ENCODE measurements at places on chromosomes 3 and 15.
A peak's percentile ranks its signal among the peaks of the same experiment; 100 is the strongest.

DNA sequence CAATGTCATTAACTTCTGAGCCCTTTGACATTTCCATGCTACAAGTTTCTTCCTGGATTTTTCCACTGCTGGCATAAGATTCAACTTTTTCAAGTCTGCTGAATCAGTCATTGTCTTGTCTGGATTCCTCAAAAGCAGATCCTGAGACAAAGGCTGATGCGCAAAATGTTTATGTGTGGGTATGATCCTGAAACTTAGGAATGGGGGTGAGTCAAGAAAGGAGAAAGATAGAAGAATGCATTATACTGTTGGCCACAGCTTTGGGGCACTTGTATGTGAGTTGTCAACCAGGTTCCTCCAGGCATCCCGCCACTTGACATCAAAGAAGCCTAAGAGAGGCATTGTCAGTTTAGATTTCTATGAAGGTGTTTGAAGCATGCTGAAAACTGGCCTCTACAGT is 50.4 kb downstream of the FOXB1 start:
- no peak for DNase-seq

DNA sequence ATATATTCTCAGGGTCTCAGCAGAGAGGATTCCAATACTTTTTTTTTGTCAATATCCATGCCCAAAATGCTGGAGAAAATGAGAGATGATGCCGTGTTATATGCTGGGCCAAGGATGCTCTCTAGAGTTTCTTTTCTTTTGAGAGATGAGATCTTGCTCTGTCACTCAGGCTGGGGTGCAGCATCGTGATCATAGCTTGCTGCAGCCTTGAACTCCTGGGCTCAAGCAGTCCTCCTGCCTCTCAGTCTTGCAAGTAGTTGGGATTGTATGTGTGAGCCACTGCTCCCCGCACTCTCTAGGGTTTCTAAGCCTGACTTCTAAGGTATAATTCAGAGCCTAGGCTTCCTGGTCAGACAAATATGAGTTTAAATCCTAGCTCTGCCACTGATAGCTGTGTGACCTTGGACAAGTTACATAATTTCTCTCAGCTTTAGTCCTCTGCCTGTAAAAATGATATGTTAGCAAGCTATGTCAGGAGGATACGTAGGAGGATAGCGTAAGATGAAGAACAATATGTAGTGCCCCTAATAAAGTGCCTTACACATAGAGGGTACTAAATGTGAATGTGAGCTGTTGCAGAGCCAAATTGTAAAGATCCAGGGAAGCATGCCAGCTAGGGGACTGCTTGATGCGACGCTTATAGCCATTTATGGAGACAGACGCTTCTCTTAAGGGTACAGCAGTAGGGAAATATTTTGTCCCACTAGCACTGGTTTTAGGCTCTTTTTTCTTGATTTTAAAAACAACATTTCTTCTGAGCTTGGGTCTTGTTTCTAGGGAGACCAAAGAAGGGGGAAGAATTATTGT is 7.4 kb downstream of the STARD9 start:
- no peak for DNase-seq

DNA sequence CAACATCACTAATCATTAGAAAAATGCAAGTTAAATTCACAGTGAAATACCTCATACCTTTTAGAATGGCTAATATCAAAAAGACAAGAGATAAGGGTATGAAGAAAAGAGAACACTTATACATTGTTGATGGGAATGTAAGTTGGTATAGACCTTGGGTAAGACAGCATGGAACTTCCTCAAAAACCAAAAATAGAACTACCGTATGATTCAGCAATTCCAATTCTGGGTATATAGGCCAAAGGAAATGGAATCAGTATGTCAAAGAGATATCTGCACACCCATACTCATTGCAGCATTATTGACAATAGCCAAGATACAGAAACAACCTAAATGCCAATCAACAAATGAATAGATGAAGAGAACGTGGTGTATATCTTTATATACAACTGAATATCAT is 166.8 kb upstream of the LRRN1 start:
- no peak for DNase-seq

- no peak for DNase-seq
Observed at GRCh38 chr3:143595456-143596077, 252.7 kb downstream of the SLC9A9 start.

- no peak for DNase-seq
Observed at GRCh38 chr3:50210176-50210509, 5.1 kb downstream of the SLC38A3 start.

GRCh38 chr3:70800951-70801350 is 488.5 kb upstream of the MDFIC2 start:
- no peak for DNase-seq

- no peak for DNase-seq
Observed at GRCh38 chr15:53974121-53974520, 4.1 kb upstream of the UNC13C start.

- DNase-seq: no peak
Observed at GRCh38 chr3:151321526-151321925, 4.9 kb upstream of the GPR87 start.

GRCh38 chr3:130963878-130964277 is 62.7 kb downstream of the ASTE1 start:
- DNase-seq: no peak

GRCh38 chr15:29978411-29979382 is 104.1 kb upstream of the GOLGA8J start:
- DNase-seq: no peak

DNA sequence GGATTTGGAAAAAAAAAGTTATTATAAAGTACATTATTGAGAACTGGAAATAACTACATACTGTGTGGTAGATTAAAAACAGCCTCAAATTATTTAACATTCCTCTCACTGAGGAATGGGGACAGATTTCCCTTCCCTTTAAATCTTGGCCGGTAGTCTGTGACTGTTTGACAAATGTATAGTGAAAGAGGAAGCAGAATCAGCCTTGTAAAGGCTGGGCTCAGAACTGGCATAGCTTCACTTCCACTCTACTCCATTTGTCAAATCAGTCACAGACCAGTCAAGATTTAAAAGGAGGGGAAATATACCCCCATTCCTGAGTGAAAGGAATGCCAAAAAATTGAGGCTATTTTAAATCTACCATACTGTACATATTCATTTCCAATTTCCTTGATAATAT is 18.2 kb upstream of the B4GALT4 start:
- no peak for DNase-seq

- no peak for DNase-seq
Observed at GRCh38 chr15:70856884-70857561, 3.1 kb upstream of the LARP6 start.

DNA sequence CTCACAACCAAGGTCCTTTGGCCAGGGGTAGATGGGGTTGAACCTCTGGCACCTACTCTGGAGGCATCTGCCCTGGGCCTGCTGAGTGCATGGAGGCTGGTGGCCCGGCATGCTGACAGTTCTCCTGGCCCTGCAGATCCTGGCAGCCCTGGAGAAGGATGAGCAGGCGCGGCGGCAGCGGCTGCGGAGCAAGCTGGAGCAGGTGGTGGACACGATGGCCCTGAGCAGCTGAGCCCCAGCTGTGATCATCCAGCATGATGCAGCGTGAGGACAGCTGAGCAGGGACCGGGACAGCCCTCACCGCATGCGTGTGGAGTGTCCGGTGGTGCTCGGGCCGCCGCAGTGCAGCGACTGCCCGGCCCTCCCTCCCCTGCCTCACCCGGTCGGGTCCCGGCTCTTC is 50.9 kb downstream of the PLXNA1 start:
- DNase-seq: no peak

DNA sequence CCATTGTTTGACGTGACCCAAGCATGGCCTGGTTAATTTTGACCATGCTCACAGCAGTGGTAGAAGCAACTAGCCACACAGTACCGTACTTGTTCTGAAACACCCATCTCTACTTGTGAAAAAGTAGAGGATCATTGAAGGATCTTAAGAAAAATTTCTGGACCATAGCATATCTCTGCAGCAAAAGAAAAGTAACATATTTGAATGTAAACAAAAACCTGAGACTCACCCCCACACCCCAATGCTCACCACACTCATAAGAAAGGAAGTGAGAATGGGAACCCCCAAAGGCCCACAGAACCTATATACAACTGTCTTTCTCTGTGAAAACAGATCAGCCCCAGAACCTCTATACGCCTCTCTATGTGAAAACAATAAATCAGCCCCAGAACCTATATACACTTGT is 33.8 kb upstream of the TFRC start:
- no peak for DNase-seq

- DNase-seq: peak; percentile 64
Observed at GRCh38 chr3:24264748-24265158, 229.9 kb downstream of the THRB start.

- DNase-seq: no peak
Observed at GRCh38 chr15:63054985-63055384, 12.4 kb downstream of the TPM1 start.

DNA sequence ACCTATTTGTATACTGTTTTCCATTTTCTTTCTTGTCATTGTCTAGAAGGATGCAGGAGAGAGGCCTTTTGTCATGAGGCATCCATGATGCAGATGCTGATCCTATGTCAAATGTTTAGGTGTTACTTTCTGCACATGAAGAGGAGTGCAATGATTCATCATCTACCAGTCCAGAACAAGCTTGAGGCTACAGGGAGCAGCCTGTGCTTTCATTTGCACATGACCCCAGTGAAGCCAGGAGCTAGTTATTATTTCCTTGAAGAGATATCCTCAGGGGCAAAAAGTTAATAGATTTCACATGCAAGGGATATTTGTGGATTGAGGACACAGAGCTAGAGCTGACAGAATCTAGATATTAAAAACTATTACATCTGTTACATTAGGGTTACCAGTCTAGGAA is 204.4 kb upstream of the TGFBR2 start:
- DNase-seq: no peak

GRCh38 chr3:53231532-53232511 is 24.0 kb downstream of the TKT start:
- peak; percentile 56 for DNase-seq

DNA sequence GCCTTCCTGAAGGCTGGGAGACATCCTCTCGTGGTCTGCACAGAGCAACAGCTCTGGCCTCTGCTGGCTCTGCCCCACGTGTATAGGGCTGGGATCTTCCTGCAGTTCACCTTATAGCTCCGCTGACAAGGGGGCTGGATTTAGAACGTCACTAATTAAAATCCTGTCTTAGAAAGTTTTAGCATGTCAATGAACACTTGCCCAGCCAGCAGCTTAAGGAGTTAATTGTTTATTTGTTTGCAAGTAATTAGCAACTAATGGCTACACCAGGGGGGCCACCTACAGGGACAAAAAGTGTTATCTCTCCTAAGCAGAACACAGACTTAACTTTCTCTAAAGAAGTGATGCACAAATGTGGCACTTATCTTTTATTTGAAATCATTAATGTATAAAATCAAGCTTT is at the start of gene HESX1:
Gene HESX1, minus strand, starts transcription at position 84 of the 403 bp plus-strand sequence. Its CDS starts 60 bp downstream, at position 24.
- DNase-seq: peak; percentile 40

DNA sequence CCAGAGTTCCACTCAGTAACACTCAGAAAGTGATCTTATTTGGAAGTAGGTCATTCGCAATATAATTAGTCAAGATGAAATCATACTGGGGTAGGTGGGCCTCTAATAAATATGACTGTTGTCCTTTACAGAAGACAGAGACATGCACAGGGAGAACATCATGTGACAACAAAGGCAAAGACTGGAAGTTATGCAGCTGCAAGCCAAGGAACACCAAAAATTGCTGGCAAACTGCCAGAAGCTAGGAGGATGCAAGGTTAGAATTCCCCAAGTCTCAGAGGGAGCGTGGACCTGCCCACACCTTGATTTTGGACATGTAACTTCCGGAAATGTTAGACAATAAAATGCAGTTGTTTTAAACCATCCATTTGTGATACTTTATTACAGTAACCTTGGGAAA is 471.5 kb upstream of the AGTR1 start:
- DNase-seq: no peak

GRCh38 chr3:169699536-169700050 is 36.1 kb upstream of the MECOM start:
- no peak for DNase-seq

- no peak for DNase-seq
Observed at GRCh38 chr15:69679623-69680228, 227.1 kb downstream of the RPLP1 start.

DNA sequence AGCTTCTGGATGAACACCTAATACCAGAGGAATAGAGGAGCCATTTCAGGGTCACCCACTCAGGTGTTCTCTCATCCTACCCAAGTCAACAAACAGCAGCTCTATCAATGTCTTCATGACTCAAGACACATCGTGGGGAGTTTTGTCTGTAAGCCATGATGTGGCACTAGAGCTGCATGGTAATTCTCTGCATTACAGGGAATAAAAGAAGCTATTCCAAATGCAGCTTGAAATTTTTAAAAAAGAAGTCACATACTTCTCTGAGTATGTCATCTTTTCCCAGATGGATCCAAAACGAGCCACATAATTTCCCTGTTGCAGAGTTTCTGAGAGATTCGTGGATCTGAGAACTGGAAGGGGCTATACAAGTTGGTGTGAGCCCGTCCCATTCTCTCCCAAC is 6.1 kb upstream of the THSD4 start:
- no peak for DNase-seq

GRCh38 chr3:178302966-178303930 is 233.0 kb upstream of the KCNMB2 start:
- DNase-seq: no peak

DNA sequence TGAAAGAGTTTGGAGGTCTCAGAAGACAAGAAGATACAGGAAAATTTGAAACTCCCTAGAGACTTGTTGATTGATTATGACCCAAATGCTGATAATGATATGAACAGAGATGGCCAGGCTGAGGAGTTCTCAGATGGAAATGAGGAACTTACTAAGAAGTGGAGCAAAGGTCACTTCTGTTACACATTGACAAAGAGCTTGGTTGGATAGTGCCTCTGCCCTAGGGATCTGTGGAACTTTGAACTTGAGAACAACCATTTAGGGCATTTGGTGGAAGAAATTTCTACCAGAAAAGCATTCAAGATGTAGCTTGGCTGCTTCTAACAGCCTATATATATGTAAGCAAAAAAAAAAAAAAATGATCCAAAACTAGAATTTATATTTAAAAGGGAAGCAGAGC is 48.9 kb upstream of the NAALADL2 start:
- no peak for DNase-seq

GRCh38 chr15:82870727-82871320 is 61.4 kb downstream of the WHAMM start:
- no peak for DNase-seq

- DNase-seq: no peak
Observed at GRCh38 chr3:2420919-2421318, 322.3 kb downstream of the CNTN4 start.

DNA sequence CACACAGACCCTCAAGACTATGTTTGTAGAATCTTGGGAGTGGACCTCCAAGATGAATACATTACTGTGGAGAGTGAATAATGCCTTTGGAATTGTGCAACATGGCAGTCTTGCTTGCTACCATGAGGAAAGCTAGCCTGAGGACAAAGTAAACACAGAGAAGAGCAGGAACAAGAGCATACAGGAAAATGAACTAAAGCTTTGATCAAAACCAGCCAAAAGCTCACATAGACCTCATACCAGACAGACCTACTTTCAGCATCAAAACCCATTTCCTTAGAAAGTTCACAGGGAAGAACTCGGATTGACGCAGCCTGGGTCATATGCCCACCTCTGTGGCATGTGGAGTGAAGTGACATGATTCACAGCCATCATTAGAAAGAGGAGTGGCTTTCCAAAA is 3.3 kb upstream of the RAB8B start:
- no peak for DNase-seq

Data from D341Med (cell line).